Retina (tissue), 1 donor: ENCODE measurements at places on chromosomes 12 and 14.

DNA sequence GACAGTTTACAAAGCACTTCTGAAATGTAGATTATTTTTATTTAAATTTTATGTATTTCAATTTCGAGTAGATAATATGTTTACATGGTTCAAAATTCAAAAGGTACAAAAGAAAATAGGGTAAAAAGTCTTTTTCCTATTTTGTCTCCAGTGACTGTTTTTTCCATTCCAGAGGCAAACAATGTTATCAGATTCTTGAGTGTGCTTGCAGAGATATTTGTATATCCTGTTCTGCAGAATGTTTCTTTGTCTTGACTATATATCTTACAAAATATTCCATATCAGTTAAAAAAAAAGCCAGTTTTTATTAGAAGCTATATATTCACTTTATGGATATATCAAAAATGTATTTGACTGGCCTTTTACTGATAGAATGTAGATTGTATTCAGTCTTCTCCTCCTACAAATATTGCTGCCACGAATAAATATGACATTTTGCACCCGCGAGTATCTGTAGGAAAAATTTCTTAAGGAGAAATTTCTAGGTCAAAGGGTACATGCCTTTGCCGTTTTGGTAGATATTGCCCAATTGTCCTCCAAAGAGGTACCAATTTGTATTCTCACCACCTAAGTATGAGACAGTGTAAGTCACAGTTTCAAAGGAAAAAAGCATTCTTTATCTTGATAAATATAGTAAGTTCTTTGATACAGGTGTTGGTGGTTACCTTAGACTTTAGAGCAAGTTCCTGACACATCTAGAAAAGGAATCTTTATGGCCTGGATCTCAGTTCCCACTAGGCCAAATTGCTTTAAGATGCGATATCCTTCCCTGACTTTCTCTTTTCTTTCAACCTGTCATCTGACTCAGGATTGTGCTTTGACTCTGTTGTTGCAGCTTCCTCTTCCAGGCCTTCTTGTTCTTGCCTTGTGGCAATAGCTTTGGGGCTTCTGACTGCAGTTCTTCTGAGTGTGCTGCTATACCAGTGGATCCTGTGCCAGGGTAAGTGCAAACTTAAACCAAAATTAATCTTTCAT, 2.3 kb downstream of the KLRG1 start:
- DNase-seq: no peak

DNA sequence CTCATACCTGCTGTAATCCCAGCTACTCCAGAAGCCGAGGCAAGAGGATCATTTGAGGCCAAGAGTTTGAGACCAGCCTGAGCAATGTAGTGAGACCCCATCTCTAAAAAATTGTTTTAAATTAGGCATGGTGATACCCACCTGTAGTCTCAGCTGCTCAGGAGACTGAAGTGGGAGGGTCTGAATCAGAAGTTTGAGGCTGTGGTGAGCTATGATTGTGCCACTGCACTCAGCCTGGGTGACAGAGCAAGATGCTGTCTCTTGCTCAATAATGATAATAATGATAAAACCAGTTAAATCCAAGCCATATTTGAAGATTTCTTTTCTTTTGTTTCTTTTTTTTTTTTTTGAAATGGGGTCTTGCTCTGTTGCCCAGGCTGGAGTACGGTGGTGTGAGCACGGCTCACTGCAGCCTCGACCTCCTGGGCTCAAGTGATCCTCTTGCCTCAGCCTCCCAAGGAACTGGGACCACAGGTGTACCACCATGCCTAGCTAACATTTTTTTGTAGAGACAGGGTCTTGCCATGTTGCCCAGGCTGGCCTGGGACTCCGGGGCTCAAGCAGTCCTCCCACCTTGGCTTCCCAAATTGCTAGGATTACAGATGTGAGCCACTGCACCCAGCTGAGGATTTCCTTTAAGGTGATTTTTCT, 12.8 kb downstream of the PSMA6 start:
- no peak for DNase-seq

DNA sequence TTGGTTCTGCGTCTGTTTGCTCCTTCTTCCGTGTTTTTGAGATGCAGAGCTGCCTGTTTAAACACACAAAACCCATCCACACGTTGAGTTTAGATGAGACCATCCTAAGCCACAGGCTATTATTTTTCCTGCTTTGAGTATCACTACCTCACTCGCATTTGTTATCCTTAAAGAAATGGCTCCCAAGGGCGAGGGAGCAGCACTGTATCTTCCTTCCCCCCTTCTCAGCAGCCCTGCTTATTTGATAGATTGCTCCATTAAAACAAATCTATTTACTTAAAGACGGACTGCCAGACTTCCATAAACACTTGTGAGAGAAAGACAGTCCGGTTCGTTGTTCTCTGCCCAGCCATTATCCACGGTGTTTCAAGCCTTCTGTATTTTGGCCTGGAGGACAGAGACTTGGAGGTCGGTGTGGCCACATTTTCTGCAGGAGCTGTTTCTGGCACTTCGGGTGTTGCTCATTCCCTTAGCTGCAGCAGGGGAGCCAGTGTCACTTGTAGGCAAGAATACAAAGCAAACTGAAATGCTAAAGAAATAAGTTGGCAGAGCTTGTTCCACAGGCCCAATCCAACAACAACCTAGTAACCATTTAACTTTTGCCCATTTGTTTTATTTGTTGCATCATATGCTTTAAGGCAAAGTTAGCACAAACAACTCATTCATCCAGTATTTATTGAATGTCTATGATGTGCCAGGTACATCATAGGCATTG, 275.4 kb downstream of the TTC6 start:
- no peak for DNase-seq

DNA sequence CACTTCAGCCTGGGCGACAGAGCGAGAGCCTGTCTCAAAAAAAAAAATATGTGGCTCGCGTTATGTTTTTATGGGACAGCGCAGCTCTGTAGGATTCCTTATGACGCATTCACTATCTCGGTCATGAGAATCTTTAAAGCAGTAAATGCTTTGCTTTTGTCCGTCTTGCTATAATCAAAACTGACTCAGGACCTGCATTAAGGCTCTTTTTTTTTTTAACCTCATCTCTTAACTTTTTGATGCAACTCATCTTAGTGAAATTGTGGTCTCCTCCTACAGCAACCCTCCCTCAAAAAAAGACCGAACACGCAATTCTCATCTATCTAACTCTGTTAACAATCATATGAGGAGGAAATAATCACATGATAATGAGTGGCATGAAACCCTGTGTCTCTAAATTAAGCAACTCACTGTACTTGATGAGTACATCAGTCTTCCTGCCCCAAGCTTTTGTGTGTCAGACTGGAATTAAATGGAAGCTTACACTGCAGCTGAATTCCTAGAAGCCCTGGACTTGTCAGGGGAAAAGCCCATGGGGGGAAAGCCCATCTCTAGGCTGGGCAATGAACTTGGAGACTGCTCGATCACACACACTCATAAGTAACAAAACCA, 4.3 kb downstream of the P2RX4 start:
- no peak for DNase-seq

DNA sequence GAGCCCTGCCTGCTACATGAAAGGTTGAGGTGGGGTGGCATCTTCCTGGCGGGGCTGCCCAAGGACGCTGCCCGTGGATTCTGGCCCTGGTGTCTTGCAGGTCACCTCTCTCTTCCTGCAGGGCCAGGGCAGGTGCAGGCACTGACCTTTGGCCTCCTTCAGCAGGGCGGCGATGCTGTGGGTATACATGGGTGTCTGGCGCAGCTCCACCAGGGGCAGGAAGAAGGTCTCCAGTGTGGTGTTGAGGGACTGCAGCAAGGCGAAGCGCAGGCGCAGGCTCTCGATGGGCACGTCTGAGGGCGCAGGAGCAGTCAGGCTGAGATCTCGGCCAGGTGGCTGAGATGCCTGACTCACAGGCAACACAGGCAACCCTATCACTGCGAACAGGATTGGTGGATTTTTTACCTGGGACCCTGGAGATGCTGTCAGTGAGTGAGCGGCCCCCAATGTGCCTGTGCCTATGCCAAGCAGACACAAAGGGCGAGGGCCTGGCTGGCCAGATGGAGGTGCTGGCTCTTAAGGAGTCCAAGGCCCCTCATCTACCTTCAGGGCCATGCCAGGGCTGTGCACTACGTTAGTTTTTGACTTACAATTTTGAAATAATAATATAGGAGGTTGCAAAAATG, 45.7 kb downstream of the TRAFD1 start:
- DNase-seq: no peak

DNA sequence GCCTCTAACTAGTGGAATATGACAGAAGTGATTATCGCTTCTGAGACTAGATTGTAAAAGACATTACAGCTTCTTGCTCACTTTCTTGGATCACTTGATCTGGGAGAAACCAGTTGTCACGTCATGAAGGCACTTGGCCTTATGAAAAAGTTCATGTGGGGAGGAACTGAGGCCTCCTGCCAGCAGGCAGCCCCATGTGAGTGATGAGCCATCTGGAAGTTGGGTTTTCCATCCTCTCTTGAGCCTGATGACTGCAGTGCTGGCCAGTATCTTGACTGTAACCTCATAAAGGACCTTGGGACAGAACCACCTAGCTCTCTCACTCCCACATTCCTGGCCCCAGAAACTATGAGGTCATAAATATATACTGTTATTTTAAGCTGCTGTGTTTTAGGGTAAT, 28.0 kb downstream of the TTLL5 start:
- DNase-seq: no peak

GRCh38 chr12:62694632-62695031, 228.0 kb downstream of the MON2 start:
- no peak for DNase-seq

DNA sequence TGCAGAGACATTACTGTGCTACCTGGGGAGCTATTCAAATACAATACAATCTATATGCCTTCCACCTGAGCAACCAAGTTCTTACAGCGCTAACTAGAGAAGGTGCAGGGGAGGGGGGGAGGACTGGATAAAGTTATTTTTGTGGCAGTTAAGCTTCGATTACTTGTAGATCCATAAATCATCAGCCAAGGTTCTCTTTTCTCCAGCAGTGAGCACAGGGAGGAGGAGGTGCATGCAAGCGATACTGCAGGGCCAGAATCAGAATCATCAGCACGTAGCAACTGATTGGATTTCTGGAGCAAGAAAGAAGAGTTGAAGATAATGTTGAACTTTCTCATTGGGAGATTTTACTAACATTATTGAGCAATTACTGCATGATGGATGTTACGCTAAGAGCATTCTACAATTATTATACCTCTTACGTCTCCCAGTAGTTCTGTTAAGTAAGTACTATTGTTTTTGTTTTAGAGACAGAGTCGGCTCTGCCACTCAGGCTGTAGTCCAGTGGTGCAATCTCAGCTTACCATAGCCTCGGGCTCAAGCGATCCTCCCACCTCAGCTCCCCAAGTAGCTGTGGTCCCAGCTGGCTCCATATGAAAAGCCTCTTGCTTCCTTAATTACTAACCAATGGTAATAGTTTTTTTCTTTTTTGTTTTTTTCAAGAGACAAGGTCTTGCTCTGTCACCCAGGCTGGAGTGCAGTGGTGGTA, 74.6 kb upstream of the EEA1 start:
- no peak for DNase-seq

DNA sequence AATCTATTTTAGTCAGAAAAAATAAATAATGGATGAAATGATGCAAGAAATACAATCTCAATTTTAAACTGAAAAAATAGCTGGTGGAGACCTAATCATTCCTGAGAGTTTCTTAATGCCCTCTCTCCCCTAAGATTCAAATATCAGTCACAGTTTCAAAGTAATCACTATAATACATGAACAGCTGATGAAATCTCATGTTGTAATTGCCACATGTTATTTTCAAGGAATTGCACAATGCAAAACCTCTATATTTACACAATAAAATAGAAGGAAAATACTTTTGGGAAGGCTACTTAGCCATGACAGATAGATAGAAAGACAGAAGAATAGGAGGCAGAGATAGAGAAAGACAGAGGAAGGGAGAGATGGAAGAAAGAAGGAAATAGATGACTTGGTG, 18.2 kb downstream of the IFNG-AS1 start:
- no peak for DNase-seq

GRCh38 chr12:93451423-93452158, 9.8 kb upstream of the UBE2N start:
- DNase-seq: no peak

GRCh38 chr14:65336191-65336591, 76.3 kb upstream of the FUT8 start:
- no peak for DNase-seq

- DNase-seq: no peak
Measured at GRCh38 chr12:94586589-94587259, 63.6 kb downstream of the TMCC3 start.

DNA sequence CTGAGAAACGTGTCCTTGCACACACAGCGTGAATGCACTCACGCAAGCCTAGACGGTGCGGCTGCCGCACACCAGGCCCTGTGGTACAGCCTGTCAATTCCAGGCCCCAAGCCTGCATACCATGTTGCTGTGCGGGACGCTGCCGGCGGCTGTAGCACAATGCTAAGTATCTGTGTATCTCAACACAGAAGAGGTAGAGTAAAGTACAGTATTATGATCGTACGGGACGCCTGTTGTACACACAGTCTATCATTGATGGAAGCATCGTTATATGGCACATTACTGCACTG, 45.0 kb downstream of the AMN start:
- no peak for DNase-seq

- no peak for DNase-seq
Measured at GRCh38 chr12:94269316-94269999, 121.1 kb downstream of the PLXNC1 start.

GRCh38 chr12:77850698-77851097, 20.0 kb downstream of the NAV3 start:
- DNase-seq: no peak

- DNase-seq: no peak
Measured at GRCh38 chr12:116210762-116211161, 66.7 kb downstream of the MED13L start.

DNA sequence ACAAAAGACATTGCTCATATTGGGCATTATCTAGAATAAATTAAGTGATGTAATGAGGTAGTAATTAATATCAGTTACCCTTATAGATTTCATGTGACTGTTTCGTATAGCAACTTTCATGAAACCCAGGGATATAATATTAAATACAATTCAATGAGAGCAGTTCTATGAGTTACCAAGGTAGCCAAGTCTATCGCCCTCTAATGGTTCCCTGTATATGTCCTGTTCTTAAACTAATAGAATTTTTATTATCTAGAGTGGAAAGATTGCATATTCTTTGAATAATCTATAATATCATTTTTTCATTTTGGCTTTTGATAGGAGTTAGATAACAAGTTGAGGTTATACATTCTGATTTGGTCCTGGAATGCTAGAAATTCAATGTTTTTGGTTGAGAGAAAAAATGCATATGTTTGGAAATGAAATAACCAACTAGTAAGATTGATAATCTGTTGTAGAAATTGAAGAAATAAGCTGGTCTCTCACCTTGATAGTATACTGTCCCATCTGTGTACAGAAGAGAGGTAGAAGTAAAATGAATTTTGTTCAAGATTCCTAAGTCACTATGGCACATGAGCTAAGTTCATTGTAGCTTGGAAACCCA, 59.7 kb downstream of the SCFD1 start:
- no peak for DNase-seq

DNA sequence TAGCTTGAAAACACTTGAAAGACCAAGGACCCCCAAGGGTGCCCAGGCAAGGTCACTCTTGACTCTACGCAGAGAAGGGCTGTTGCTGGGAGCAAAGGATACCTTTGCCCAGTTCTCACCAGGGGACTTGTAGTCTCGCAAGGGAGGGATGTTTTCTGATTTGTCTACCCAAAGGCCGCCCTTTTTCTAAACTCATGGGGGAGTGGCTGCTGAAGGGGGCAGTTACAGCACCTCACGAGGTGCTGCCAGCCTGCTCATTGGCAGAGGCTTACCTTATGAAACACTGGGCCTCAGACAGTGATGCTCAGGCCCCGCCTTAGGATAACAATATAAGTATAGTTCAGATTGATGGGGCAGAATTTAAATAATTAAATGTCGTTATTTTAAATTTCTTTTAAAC, 107.0 kb downstream of the ETV6 start:
- DNase-seq: no peak
